ENCODE measurements at places on chromosomes 16 and 17. TPM values are rescaled to one million over a fixed set of nuclear protein-coding genes. Genes with fewer than 3 reads are reported as not detected.

DNA sequence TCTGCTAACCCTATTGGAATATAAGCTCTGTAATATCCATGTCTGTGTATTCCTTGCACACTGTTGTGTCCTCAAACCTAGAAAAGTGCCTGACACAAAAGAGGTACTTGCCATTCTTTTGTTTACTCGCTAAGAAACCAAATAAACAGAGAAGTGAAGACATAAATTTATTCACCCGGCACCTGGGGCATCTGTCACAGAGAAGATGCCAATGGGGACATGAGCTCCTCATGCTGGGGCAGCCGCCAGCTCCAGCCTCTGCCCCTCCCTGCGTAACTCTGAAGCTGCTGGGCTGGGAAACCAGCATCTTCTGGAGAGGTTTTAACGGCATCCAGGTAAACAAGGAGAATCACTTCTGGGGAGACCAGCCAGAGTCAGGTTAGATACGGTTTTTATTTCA lies 15.1 kb upstream of the CDRT4 start:
- H3K4me3 ChIP-seq = no peak overlapping the region
- no peaks in the 10 kb centered on the region for H3K27me3 ChIP-seq
- no peak overlapping the region for H3K27ac ChIP-seq
- DNase-seq = no peak
- peaks cover 6% of the 10 kb centered on the region for H3K36me3 ChIP-seq
- H3K4me1 ChIP-seq = peaks cover 6% of the 10 kb centered on the region

DNA sequence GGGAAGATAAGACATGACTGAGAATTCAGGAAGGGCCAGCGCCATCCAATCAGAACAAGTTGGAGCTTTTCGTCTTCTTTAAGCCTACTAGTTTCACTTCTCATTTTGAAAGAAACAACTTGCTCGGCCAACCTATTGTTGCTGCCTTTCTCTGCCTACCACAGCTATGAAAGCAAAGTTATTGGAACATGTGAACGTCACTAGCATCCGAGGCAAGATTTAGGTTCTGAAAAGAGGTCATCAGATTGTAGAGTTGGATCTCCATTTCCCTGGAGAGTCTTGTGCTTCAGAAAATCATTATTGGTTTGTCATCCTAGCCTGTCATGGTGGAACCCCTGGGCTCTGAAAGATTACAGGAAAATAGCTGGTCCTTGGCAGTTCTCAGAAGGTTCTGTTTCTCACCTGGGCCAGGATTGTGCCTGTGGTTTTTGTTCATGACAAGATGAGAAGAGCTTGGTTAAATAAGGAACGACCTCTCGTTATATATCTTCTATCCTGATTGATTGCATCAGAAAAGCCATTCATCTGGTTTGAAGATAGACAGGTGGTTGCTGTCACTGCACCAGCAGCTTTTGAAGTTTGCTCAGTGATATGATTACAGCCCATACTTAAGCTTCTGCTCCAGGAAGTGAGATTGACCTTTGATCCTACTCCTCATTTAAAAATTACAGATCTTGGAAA lies 25.3 kb downstream of the CDH13 start:
- H3K4me1 ChIP-seq = peaks cover 50% of the 10 kb centered on the region
- no peak overlapping the region for H3K4me3 ChIP-seq

DNA sequence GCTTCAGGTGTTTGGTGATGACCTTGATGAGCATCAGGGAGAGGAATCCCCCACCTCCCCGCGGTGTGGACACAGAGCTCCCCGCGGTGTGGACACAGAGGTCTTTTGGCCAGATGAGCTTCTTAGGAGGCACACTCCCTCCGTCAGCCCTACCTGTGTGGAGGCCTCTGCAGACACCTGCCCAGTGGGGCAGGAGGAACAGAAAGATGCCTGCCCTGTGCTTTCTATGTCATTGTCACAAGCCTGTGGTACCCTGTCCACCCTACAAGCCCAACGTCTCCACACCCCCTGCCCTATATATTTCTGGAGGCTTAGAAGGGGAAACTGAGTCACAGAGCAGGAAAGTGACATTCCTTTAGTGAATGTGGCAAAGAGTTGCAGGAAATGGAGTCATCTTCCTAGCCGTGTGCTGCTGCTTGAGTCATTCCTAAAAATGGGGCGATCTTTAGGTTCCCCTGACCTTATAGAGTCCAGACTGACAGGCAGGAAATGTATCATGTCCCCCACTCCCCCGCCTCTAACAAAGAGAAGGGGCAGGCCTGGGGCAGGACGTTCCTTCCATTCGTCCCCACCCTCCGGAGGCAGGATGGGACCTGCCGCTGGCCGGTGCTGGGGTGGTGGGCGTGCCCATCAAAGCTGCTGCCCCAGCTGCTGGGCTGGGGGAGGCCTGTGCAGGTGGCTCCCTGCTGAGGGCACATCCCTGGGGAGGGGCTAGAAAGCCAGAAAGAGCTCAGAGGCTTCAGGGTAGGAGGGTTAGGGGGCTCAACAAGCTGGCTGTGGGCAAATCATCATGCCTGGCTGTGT lies 1.0 kb upstream of the C16orf74 start:
- H3K27ac ChIP-seq = no peak overlapping the region
- peaks cover 8% of the 10 kb centered on the region for H3K36me3 ChIP-seq
- peak overlapping the region; percentile 79 for H3K4me3 ChIP-seq
- peaks cover 23% of the 10 kb centered on the region for H3K4me1 ChIP-seq
- peak; percentile 88 for DNase-seq
- H3K27me3 ChIP-seq = no peaks in the 10 kb centered on the region

DNA sequence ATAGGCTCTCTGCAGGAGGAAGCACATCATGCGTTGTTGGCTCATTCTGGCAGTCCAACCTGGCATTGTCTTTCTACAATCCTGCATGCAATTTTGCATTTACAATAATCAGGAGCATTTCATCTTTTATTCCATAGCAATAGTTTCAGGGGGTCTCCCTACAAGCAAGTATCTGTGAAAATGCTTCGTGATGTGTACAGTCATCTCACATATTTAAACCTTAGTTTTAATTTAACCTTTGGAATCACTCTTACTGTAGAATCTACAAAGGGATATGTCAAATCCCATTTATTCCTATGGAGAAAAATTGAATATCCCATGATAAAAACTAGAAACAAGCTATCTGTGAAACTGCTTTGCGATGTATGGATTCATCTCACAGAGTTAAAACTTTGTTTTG lies 112.0 kb upstream of the WSB1 start:
- no peak overlapping the region for H3K27ac ChIP-seq
- H3K4me1 ChIP-seq = no peaks in the 10 kb centered on the region
- H3K4me3 ChIP-seq = no peak overlapping the region
- no peak for DNase-seq
- no peaks in the 10 kb centered on the region for H3K27me3 ChIP-seq
- H3K36me3 ChIP-seq = no peaks in the 10 kb centered on the region

- no peaks in the 10 kb centered on the region for H3K36me3 ChIP-seq
- no peaks in the 10 kb centered on the region for H3K27me3 ChIP-seq
- peaks cover 11% of the 10 kb centered on the region for H3K4me1 ChIP-seq
- H3K27ac ChIP-seq = peak overlapping the region; percentile 32
- peak; percentile 77 for DNase-seq
Observed at GRCh38 chr17:7045492-7046126, 1.7 kb upstream of the SLC16A11 start.

The KRT23 gene
- total RNA-seq = not detected

- H3K36me3 ChIP-seq = no peaks in the 10 kb centered on the region
- H3K4me1 ChIP-seq = peaks cover 8% of the 10 kb centered on the region
- H3K4me3 ChIP-seq = no peak overlapping the region
- no peak for DNase-seq
- H3K27ac ChIP-seq = no peak overlapping the region
Observed at GRCh38 chr16:28288114-28288513, 4.2 kb upstream of the SBK1 start.

The TMEM94 gene
- total RNA-seq = 42.8 TPM

The AKAP1 gene
- total RNA-seq = 19.6 TPM

DNA sequence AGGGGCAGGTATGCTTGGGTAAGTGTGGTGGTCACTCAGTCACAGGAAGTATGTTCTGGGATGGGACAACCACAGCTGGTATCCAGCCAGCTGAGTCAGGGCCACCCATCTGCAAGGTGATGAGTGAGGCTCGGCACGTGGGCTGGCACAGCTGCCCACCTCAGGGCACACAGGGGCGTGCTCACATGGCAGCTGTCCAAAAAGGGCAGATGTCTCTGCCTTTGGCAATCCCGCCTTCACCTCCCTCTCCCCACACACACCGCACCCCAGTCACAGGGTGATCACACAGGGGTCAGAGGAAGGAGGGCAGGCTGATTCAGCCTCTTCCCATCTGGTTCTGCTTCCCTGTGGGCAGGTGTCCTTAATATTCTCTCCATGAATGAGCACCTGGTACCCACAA lies 85.9 kb upstream of the TOB1 start:
- H3K36me3 ChIP-seq = peaks cover 12% of the 10 kb centered on the region
- H3K27ac ChIP-seq = peak overlapping the region; percentile 89
- DNase-seq = peak; percentile 92
- no peaks in the 10 kb centered on the region for H3K27me3 ChIP-seq

The CIAO2B gene
- total RNA-seq = 133 TPM

DNA sequence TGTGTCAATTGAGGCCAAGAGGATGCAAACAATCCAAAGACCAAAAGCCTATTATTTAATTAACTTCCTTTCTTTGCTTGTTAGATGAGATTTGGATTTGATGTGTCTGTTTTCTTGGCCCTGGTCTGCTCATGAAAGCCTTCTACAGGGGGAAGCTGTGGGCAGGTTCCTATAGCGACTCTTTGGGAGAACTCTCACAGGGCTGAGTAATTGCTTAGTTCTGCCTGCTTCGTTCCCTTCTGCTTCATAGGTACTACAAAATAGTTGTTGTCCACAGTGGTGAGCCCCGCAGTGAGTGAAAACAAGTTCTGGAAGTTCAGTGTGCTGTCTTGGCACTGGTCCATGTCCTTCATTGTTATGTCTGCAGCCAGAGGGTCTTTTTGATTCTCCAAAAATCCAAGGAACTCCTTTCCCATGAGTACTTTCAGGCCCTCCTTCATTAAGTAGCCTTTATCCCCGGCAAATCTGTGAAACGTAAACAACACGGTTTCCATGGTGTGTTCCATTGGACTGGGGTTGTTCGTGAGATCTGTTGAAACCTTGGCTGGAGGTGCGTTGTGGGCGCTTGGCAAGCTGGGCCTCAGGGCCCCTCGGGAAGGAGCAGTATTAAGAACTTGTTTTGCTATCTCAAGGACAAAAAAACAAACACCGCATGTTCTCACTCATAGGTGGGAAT lies 30.0 kb upstream of the ANKRD40CL start:
- H3K27me3 ChIP-seq = no peaks in the 10 kb centered on the region
- no peak overlapping the region for H3K27ac ChIP-seq
- H3K4me1 ChIP-seq = peaks cover 11% of the 10 kb centered on the region
- no peaks in the 10 kb centered on the region for H3K36me3 ChIP-seq

The SULT1A2 gene
- 0.76 TPM for total RNA-seq

- no peak overlapping the region for H3K27ac ChIP-seq
- DNase-seq = no peak
- no peaks in the 10 kb centered on the region for H3K4me1 ChIP-seq
- peaks cover 10% of the 10 kb centered on the region for H3K27me3 ChIP-seq
Observed at GRCh38 chr16:84327926-84328505, 33.3 kb downstream of the WFDC1 start.

- no peak overlapping the region for H3K4me3 ChIP-seq
- no peak overlapping the region for H3K27ac ChIP-seq
- peaks cover 69% of the 10 kb centered on the region for H3K27me3 ChIP-seq
- DNase-seq = no peak
- no peaks in the 10 kb centered on the region for H3K36me3 ChIP-seq
Observed at GRCh38 chr17:51507444-51507843, 247.1 kb downstream of the UTP18 start.

DNA sequence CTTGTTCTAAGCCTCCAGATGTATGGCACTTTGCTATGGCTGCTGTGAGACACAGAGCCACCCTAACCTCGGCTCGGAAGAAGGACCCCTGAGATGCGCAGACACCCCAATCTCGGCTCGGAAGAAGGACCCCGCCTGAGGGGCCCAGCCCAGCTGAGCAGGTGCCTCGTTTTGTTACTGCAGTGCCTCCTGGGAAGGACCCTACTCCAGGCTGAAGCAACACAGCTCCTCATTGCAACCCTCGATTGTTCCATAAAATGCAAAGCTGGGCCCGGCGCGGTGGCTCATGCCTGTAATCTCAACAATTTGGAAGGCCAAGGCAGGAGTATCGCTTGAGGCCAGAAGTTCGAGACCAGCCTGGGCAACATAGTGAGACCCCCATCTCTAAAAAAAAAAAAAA lies 61.3 kb downstream of the C16orf95 start:
- H3K4me3 ChIP-seq = no peak overlapping the region
- no peak overlapping the region for H3K27ac ChIP-seq
- no peak for DNase-seq
- no peaks in the 10 kb centered on the region for H3K36me3 ChIP-seq

The ADAM11 gene
- 0.16 TPM for total RNA-seq

GRCh38 chr16:13012601-13013000 lies 111.2 kb downstream of the SHISA9 start:
- H3K27ac ChIP-seq = no peak overlapping the region
- H3K36me3 ChIP-seq = no peaks in the 10 kb centered on the region
- no peak for DNase-seq
- H3K27me3 ChIP-seq = no peaks in the 10 kb centered on the region

GRCh38 chr16:57677622-57678369 lies 9.7 kb downstream of the ADGRG3 start:
- H3K4me1 ChIP-seq = peaks cover 12% of the 10 kb centered on the region
- H3K4me3 ChIP-seq = no peak overlapping the region
- H3K27me3 ChIP-seq = peaks cover 18% of the 10 kb centered on the region
- DNase-seq = peak; percentile 85
- no peaks in the 10 kb centered on the region for H3K36me3 ChIP-seq

- H3K36me3 ChIP-seq = no peaks in the 10 kb centered on the region
- H3K27me3 ChIP-seq = no peaks in the 10 kb centered on the region
- H3K4me3 ChIP-seq = no peak overlapping the region
- H3K27ac ChIP-seq = no peak overlapping the region
Observed at GRCh38 chr16:50581845-50582244, 33.6 kb downstream of the NKD1 start.

DNA sequence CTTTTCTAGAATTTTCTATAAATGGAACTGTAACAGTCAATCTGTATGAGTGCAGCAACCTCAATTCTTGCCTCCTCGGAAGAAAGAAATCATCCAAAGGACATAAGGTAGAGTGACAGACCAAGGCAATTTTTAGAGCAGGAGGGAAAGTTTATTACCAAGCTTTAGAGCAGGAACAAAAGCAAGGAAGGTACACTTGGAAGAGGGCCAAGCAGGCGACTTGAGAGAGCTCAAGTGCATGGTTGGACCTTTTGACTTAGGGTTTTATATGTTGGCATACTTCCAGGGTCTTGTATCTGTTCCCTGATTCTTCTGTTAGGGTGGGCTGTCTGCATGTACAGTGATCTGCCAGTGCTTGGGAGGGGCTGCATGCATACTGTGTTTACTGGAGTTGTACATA lies 50.3 kb downstream of the SCNN1G start:
- peaks cover 6% of the 10 kb centered on the region for H3K4me1 ChIP-seq
- H3K36me3 ChIP-seq = no peaks in the 10 kb centered on the region

The CTRB2 gene
- not detected for total RNA-seq

The VMO1 gene
- 0.77 TPM for total RNA-seq

DNA sequence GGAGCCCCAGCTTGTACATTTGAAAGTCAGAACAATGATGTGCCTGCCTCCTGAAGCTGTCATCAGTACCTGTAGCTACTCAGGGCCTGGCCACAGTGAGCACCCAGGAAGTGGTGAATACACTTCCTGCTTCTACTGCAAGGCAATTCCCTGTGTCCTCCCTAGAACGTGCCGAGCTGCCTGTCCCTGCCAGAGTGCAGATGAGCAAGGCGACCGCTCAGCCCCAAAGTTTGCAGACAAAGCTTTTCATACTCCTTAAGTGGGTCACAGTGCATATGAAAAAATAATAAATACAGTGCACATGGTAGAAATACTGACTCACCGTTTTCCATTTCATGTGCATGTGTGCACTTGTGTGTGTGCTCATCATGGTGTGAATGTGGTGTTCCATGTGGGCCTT lies 77.3 kb downstream of the MPRIP start:
- peaks cover 25% of the 10 kb centered on the region for H3K36me3 ChIP-seq
- no peak for DNase-seq
- H3K27me3 ChIP-seq = no peaks in the 10 kb centered on the region
- peaks cover 15% of the 10 kb centered on the region for H3K4me1 ChIP-seq
